ENCODE measurements at places on chromosomes 1 and 21.

DNA sequence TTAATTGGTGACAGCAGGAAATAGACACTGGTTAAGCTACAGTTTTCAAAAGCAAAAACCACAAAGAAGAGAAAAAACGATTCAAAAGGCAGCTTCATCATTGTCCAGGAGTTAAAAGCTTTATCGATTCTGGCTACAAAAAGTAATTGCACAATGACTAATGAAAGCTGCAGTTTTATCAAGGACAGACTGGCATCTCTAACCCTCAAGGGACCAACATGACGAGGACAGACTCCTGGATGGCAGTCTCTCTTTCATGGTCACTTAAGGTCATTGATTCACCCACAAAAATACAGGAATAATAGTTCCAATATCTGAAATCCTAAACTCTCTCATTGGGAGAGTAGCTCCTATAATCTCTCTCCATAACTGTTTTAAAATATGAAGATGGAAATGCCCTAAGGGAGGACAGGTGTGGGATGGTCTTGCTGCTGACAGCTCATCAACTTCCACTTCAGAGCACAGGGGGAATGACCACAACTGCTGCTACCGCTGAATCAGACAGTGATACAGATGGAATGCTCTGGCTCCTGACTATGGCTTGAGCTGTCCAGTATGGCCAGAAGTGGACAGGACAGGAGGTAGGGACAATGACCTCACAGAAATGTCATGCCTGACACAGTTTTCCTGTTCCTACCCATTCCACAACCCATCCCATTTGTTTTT is 17.4 kb upstream of the CPLANE2 start:
- no peak for DNase-seq

- no peak for DNase-seq
Measured at GRCh38 chr1:1357871-1358432, 403 bp downstream of the MXRA8 start.

GRCh38 chr1:243979396-243979795 is 71.7 kb upstream of the ZBTB18 start:
- DNase-seq, result no peak

- no peak for DNase-seq
Measured at GRCh38 chr21:46190491-46191131, 6.4 kb upstream of the SPATC1L start.

DNA sequence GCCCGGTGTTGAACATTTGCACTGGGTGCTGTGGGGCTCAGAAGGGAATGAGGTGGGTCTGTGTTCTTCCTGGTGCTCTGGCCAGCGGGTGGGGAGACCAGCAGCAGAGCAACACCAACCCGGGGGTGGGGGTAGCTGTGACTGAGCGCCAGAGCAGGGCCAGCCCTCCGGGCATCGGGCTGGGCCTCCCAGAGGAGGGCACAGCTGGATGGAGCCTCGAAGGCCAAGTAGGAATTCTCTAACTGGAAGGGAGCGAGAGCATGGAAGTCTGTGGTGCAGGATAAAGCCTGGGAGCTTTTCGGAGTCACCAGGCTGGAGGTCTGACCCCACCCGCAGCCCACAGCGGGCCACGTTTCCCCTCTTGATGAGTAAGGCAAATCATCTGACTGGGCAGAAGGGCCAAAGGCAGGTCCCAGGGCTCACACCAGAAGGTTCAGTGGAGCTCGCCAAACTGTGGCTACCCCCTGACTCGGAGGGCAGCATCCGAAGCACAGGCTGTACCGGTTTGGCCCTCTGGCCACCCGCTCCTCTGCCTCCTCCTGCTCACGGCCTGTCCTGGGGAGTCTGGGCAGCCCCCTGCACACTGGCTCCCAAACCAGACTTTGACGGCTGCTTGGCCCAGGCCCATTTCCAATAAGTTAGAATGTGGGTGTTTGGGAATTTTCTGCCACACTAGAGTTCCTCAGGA is 18.8 kb downstream of the SLC1A7 start:
- no peak for DNase-seq

DNA sequence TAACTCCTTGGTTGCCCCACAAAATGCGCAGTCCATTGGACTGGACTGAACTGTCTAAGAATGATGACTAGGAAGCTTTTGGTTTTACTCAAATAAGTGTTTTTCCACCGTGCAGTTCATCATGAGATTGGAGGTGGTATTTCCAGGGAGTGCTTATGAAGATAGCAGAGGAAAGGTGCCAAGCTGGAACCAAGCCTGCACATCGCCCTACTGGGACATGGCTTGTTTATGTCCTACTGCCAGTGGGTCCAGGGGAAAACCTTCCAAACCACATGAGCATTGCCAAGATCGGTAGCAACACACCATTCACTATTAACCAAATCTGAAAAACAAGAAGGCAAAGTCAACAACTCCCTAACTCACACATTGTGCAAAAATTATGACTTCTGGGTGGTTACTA is 54.7 kb upstream of the DSCAM start:
- peak; percentile 80 for DNase-seq

DNA sequence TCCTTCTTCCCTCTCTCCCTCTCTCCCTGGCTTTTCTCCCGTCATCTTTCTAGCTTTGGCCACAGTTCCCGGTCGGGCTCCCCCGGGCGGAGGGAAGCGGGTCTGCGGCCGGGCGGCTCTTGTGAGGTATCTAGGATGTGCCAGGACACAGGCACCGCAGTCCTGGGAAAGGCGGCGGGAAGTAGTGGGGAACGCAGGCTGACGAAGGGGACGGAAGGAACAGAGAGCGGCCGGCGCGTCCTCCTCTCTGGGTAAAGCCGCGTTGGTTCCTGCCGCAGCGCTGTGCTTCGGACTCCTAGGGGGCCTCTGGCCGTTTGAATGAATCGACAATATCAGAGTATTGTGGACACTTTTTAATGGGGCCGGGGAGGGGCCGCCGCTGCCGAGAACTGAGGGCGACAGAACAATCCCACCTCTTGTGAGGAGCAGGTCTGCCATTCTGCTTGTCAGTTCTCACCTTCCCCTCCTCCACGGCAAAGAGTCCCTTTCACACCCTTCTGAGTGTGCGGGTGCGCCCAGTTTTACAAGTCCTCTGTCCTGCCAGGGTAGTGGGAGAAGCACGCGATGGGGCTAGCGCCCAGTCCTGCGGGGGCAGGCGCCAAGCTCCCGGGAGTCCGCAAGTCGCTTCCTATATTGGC is 1.2 kb upstream of the LHX9 start:
- DNase-seq, result peak; percentile 34

GRCh38 chr1:22562584-22563583 is at the start of gene EPHA8:
EPHA8 (plus strand) TSS chr1:22563489; CDS start chr1:22563636, 147 bp downstream.
- peak; percentile 24 for DNase-seq

GRCh38 chr21:42844411-42845113 is 34.8 kb downstream of the WDR4 start:
- DNase-seq, result no peak

DNA sequence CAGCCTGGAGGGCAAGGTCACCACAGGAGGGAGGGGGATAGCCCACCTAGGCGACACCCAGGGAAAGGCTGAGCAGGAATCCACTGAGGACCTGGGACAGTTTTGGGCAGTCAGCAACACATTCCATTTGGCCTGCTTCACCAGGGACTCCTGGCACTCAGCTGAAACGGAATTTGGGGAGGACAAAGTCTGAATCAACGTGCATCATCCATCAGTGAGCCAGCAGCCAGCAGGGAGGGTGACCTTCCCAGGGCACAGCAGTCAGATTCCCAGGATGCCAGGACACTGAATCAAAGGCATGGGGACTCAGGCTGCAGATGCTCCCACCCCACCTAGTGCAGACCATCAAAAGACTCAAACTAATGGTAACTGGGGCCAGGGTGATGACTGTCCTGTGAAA is 4.6 kb downstream of the SH3BP5L start:
- DNase-seq, result no peak

DNA sequence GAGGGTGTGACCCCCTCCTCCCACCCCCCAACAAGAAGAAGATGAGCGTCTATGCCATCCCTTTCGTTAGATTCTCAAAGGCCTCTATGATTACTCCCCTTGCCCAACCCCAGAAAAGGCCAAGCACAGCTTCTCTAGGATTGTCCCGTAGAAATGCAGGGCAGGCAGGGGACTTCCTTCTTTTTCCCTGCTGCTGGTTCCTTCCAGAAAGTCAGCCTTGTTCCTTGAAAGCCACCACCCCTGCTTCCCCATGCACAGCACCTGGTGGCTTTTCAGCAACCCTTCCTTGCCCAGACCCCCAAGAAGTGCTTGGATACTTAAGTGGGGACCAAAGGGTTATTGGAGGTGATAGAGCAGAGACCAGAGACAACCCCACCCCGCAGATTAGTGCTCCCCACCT is 75.1 kb downstream of the ARHGEF10L start:
- DNase-seq, result no peak

DNA sequence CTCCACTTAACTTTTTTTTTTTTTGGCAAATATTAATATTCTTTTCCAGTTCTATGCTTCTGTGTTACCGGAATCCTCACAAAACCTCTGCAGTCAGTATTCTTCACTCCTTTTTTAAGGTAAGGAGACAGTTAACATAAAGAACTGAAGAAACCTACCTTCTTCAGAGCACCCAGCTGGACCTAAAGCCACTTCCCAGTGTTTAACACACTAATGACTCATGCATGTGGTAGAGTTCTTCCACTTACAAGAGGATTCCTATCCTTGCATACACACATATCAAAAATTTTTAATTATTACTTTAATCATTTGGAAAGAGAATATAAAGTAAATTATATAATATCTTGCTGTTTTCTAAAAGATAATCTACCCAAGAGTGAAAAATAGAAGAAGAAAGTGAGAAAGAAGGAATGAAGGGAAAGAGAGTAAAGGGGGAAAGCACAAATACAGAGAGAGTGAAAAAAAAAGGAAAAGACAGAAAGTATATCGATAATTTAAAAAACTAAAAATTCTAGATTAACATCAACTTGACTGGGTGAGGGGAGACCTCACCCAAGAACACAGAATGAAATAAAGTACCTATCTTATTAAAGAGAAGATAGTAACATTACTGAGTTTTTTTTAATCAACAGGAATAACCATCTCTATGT is 54.9 kb downstream of the ENAH start:
- no peak for DNase-seq

DNA sequence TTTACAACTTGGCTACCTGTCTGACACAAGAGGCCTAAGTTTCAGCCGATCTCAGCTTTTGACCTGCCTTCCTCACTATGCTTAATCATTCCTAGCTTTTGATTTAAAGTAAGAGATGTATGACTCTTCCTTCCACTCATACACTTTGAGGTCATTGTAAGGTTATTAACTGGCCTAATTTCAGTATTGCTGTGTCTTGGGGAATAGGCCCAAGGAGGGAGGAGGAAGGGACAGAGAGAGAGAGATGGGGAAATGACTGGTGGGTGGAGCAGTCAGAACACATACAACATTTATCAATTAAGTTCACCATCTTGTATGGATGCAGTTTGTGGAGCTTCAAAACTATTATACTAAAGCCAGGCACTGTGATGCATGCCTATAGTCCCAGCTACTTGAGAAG is 28.3 kb upstream of the FAM20B start:
- no peak for DNase-seq

DNA sequence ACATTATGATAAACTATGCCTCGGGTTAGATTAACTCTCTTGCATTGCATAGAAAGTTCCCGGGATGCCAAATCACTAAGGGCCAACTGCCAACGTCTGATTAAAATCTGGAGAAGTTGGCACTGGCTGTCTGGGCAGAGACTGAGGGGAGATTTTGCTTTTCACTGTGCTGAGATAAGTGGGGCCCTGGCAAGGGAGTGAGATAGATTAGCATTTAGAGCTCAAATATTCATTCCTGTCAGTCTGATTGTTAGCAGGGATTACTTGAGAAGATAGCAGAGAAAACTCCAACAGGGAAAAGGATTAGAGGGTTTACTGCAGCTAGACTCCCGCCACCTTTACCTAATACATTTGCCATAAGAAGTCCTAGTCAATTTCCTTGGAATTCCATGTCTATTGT is 714.1 kb upstream of the CHRM3 start:
- no peak for DNase-seq

Data from NCI-H1092 (cell line).